ENCODE measurements at places on chromosomes 7 and 10.
A peak's percentile ranks its signal among the peaks of the same experiment; 100 is the strongest.

- DNase-seq = no peak
Measured at GRCh38 chr7:41880107-41880506, 177.2 kb upstream of the INHBA start.

- DNase-seq = no peak
Measured at GRCh38 chr10:31401287-31401686, 82.3 kb downstream of the ZEB1 start.

- no peak for DNase-seq
Measured at GRCh38 chr10:132740588-132740987, 45.4 kb downstream of the NKX6-2 start.

GRCh38 chr7:8250547-8250946 is 11.4 kb downstream of the ICA1 start:
- no peak for DNase-seq

DNA sequence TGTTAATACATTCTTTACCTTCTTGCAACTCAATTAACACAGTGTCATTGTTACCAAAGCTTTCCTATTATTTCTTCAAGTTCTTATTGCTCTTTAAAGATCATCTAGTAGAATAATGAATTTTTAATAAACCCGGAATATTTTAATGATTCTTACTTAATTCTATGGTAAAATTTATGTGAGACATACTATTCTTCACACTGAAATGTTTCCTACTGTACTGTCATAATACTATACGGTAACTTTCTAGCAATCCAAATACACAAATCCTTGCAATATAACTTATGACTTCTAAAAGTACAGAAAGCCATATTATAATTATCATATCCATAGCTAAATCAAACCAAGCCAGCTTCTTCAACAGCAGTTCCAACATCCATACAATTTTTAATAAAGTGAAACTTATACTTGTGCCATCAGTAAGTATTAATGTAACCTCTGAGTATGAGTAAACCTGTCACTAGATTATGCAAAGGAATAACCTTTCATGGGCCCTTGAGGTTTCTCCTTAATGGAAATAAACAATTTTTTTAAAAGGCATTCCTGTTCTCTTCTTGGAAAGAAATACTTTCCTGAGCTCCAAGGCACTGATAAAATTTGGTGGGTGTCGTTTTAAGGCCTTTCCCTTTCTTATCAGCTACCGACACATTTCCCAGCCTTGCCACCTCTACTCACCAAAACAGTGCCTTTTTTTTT is 87.4 kb downstream of the IMMP2L start:
- DNase-seq = no peak

DNA sequence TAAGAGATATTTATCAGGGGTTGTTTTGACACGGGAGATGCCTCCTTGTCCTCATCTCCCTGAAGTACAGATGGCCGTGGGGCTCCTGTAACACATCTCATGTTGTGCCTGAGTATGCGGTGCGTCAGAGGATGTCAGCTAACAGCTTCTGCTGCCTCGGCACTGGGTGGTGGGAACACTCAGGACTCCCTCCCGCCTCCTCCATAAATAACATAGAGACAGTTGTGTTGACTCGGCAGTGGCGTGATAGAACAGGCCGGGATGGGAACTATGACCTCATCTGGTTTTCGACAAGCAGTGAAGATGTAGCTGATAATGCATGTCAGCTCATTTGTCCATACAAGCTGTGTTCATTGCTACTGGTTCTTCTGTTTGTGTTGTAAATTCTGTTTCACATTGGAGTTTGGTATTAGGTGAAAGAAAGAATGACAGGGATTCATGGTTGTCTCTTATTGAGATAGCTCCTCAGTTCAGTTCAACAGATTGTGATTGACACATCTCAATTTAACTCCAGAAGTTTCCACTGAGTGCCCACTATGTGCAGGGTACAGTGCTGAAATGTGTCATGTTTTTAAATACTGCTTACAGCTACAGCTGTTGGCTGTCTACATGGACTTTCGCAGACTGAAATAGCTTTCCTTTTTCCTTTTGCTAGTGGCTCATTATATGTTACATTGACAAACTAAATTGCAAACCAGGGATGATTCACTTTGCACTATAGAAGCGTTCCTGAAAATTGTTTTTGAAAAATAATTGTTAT is 87.4 kb downstream of the CHN2 start:
- peak; percentile 69 for DNase-seq

GRCh38 chr7:156606691-156607331 is 33.8 kb upstream of the RNF32 start:
- no peak for DNase-seq

GRCh38 chr10:128125416-128125943 is 743 bp downstream of the MKI67 start:
- DNase-seq = no peak

DNA sequence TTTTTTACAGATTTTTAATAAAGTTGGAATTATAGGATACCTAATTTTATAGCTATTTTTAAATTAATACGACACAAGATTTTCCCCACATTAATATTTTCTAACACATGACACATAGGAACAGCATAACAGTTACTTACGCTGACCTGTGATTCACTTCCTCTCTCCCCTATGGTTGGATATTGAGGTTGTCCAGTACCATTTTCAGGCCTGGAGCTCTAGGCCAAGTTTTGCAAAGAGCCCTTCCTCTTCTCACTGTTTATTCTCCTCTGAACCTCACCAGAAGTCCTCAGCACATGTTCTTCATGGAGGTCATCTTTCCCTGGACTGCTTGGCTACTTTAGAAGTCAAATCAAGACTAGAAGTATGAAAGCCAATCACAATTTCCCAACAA is 28.2 kb downstream of the LYZL1 start:
- DNase-seq = no peak

DNA sequence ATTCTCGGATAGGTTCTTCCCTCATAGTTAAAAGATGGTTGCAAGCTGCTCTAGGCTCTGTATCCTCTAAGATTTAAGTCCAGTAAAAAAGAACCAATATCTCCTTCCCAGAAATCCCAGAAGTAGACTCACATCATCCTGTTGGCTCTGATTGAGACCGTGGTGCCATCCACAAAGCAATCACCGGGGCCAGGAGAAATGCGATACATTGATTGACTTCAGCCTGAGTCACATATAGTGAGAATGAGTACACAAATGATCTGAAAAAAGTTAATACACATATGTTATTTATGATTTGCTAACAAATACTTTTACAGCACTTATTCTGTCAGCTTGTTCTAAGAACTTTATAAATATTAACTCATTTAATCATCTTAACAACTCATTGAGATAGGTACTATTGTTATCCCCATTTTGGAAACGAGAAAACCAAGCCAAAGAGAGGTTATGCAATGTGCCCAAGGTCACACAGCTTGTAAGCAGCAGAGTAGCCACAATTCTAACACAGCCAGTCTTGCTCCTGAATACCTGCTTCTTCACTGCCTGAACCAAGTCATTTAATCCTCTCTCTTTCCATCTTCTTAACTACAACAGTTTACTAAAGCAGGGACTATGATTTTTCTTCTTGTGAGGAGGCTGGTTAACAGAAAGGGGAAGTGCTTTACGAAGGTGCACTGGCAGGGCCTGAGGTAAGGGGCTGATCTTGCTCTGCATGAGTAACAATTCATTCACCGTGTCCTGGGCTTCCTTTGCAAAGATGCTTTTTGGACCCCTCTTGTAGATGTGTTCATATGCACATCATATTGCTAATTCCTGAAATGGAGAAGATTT is 177.0 kb downstream of the REEP3 start:
- no peak for DNase-seq

DNA sequence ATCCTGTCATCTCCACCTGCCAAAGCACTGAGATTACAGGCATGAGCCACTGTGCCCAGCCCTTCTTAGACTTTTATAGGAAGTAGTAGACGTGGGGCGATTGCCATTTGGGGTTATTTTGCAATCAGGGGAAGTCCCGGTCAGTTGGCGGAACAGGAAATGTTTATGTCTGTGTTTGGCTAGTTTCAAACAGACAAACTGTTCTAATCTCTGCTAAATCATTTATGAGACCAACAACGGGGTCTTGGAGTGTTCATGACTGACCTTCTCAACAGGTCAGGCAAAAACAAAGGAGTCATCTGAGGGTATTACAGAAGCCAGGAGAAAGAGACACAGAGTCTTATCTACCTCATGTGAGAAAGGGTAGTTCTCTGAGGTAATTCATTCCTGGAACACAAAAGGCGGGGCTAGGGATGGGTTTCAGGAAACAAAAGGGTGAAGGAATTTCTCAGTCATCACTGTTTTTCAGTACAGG is 6.6 kb upstream of the TPK1 start:
- DNase-seq = peak; percentile 68

DNA sequence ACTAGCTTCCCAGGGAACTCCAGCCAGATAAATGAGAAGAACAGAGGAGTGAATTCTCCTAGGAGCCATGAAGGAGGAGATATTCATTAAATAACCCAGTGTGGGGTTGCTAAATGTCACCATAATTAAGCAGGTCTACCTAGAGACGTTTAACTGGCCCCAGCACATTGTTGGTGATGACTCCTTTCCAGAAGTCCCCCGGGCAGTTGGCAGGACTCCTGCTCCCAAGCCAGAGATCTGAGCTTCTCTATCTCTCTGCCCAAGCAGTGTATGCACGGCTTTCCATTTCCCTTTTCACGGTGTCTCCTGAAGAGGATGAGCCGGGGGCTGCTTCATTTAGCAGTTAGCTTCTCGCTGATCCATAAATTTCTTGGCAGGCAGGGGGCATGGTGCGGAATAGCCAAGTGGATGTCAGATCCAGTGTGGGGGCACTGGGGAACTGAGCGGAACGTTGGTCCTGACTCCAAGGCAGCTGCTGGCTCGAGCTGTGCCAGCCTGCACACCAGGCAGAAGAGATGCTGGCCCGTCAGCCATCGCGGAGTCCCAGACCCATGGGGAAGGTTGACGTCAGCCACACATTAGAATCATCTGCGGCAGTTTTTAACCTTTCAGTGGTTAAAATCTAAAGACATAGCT is 142.0 kb upstream of the NPY start:
- no peak for DNase-seq

GRCh38 chr7:101466871-101467270 is 104.2 kb downstream of the COL26A1 start:
- DNase-seq = peak; percentile 17

GRCh38 chr10:124632064-124632531 is 112.1 kb downstream of the FAM53B start:
- DNase-seq = no peak

- DNase-seq = no peak
Measured at GRCh38 chr10:1643161-1643907, 94.0 kb downstream of the ADARB2 start.

GRCh38 chr10:6198171-6198570 is 4.6 kb upstream of the PFKFB3 start:
- DNase-seq = no peak

GRCh38 chr7:81284576-81284975 is 365.7 kb upstream of the SEMA3C start:
- DNase-seq = no peak
